HT1080 (cell line): ENCODE measurements at places on chromosomes 4 and X. TPM values are rescaled to one million over a fixed set of nuclear protein-coding genes. Genes with fewer than 3 reads are reported as not detected.

NUDT10 gene
- 0.17 TPM in 1 of 2 replicates, not detected in the other for total RNA-seq

RNF128 gene
- total RNA-seq: 0.30 and 0.64 TPM in 2 replicates

- DNase-seq: no peak
Observed at GRCh38 chr4:86286726-86287125, 73.1 kb downstream of the MAPK10 start.

GRCh38 chr4:112156553-112156952 is 11.3 kb downstream of the FAM241A start:
- DNase-seq: no peak

DNA sequence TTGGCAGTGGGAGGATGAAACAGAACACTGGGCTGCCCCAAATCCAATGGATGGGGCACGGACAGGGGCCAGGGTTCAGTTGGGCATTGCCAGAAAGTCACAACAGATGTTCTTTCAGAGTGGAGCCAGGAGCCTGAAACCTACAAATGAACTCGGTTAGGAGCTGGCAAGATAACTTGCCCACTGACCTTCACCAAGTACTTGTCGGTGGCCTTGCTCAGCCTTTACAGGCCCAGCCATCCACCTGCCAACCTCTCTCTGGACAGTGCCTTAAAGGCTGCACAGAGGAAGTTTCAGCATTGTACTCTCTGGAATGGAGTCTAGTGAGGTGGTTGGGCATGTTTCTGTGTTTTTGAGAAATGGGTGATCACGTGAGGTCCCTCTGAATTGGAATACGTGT is 87.1 kb upstream of the USP9X start:
- DNase-seq: no peak
